ENCODE measurements at places on chromosomes 7 and 10.

DNA sequence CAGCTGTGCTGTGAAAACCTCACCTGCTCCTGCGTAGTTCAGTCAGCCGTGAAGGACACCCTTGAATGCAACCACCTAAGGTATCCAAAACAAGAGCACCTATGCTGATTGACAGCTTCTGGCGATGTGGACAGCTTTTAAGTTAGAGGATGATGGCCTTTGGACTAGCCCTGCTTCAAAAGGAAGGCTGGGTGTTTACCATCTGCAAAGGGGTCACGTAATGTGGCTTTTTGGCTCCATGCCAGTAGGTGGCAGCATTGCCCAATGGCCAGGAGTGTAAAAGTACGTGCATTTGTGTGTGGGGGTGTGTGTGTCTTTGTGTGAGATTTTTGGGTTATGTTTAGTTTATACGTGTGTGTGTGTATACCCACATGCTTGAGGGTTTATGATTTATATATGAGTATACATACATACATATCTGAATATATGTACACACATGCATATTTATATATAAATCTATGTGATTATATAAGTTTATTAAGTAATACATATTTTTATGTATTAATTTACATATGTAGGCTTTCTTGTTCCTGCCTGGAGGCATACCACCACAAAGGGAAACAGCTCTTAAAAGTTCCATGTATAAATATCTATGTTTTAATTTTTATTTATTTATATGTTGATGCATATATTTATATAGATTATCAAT, 236.3 kb upstream of the ANKRD30A start:
- DNase-seq = no peak

DNA sequence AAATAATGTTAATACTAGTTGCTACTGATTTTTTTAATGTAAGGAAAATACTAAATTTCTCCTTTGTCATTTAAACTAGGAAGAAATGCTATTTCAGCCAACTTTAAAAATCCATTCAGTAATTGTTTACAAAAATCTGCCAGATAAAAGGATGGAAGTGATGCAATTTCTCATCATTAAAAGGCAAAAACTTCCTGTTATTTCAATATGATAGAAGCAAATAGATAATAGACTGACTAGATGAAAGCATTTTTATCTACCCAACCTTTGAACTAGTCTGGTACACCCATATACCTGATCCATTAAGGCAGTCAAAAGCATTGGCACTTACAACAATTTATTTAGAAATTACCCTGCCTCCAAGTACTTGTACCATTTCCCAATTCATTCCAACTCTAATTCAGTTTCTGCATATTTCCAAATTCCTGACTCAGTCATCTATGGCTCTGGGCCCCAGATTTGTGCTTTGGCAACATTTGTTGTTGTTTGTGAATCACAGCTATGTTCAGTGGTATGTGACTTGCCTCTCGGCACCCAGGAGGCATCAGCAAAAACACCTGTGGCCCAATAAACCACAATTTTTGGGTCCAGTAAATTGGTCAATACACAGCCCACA, 482.6 kb upstream of the SEMA3A start:
- no peak for DNase-seq

DNA sequence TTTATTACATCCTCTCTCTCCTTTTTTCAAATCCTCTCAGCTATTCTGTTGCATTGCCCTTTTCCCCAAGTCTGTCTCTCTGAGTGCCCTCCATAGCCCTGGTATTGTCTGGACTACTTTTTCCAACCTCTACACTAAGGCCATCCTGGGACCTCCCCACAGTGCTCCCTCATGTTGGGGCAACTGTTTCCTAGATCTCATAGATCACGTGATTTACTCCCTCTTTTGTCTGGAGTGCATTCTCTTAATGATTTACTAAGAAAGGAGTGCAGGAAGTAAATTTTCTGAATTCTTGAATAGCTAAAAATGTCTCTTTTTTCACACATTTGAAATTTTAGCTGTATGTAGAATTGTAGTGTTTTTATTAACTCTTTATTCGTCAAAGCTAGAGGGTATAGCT, 217.0 kb downstream of the PAXIP1 start:
- no peak for DNase-seq

GRCh38 chr7:81210137-81211064, 291.6 kb upstream of the SEMA3C start:
- no peak for DNase-seq

GRCh38 chr10:93171837-93172236, 98.1 kb downstream of the CYP26A1 start:
- no peak for DNase-seq

- DNase-seq = no peak
These were observed 24.5 kb downstream of the XPNPEP1 start for GRCh38 chr10:109898666-109899355.

DNA sequence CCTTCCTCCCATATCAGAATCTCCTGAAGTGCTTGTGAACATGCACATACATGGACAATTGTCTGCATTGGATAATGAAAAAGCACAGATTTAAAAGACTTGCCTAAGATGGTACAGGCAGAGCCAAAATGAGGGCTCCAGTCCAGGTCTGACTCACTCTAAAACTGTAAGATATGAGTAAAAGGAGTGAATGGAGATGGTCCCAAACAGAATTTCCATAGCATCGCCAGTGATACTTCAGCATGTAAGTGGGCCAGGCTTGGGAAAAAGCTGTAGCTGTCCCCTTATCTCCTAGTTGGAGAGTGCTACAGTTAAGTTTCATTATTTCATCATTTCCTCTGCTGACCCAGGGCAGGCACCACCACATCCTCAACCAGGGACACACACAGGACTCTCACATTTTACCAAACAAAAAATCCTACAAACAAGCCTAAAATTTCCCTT, 26.4 kb upstream of the IL6 start:
- no peak for DNase-seq

DNA sequence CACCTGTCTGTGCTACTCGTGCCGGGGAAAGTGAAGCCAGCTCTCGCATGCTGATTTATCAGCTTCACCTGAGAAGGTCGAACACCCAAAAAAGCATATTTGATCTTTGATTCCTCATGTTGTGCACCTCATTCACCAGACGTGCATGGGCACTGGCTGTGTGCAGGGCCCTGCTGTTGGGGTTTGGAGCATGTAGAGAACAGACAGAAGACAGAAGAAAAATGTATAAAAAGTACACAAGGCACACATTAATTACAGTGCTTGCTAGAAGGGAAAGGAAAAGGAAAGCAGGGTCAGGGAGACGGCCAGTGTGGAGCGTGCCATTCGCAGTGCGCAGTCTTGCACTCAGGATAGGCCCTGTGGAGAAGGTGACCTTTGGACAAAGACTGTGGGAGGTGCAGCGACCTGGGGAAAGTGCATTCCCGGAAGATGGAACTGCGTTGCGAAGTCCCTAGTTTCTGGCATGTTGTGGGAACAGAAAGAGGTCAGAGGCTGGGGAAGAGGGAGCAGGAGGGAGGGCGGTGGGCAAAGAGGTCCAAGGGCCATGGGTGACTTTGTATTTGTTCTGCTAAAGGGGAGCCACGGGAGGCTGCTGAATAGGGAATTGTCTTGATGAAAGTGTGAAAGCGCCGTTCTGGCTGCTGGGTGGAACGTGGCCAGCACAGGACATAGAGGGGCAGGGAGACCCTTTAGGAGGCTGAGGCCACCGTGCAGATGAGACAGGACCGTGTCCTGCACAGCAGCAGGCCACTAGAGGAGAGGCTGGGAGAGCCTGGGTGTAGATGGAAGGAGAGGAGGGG, 232.8 kb downstream of the GLRX3 start:
- DNase-seq = no peak

GRCh38 chr7:29014725-29015124, 56.6 kb upstream of the TRIL start:
- no peak for DNase-seq
